Cortex of kidney (tissue), 1 donor: ENCODE measurements at places on chromosomes 12 and 14.

DNA sequence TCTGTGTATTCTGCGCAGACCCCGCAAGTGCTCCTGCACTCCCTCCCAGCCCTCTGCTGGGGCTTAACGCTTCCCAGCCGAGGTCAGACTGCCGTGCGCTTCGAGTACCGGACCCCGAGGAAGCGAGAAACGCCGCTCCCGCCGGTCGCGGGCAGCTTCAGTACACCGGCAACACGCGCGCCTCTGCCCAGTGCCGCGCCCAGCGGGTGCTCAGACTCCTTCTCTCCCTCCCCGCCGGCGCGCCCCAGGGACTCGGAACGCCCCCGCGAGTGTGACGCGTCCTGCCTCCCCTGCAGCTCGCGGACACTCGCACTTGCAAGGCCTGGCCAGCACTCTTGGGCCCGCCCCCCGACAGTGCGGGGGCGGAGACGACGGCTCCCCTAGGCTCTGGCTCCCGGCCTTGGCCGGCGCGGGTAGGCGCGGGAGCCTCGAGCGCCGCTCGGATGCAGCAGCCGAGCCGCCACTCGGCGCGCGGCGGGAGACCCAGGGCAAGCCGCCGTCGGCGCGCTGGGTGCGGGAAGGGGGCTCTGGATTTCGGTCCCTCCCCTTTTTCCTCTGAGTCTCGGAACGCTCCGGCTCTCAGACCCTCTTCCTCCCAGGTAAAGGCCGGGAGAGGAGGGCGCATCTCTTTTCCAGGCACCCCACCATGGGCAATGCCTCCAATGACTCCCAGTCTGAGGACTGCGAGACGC is at the start of gene PTGER2:
Gene PTGER2 (plus strand): TSS at position 410 of the 692 bp plus-strand sequence. CDS start 237 bp downstream, at position 647.
- no peak for DNase-seq

- DNase-seq: no peak
These were observed 62.7 kb downstream of the CHST11 start for GRCh38 chr12:104519190-104520019.

DNA sequence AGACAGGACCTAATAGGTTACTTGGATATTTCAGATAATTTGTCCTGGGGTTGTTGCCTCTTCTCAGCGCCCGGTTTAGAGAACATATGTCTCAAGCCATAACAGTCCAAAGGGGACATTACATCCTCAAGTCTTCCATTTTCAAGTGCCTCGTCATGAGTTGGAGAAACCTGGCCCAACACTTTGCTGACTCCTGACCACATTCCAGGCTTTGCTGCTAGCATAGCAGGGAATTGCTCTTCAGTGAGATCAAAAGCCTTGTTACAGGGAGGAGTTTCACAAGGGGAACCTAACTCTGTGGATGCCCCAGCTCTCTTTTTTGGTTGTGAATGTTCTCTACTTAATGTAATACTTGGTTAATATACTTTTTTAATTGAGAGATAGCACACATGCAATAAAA is 8.2 kb upstream of the MMP19 start:
- no peak for DNase-seq

DNA sequence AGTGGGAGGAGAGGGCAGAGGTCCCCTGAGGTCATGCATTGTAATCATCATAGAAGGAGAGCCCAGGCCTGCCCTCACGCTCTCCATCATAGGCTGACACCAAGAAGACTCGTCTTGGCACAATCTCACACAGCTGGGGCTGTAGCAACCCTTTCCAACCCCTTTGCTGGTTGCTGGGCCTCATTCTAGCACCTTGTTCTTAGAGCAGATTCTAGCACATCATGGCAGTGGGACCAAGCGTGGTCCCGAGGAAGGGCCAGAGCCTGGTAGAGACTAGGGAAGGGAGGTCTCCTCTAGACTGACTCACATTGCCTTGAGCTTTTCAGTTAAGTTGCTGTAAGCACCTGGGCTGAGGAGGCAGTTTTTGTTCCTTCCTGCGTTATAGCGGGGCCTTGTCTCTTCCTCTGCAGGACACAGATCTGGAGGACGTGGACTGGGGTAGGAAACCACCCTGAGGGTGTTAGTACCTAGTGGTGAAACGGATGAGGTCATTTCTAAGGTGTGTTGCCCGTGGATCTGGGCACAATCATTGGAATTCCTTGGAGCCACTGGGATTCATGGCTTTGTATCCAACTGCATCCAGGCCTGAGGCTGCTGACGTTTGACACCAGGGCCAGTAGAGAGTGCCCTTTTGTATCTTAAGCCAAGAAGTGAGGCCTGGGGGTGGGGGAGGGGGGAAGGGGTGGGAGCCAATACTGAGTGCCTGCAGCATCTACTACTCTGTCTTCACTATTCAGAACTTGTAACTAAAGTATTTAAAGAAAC is 19.9 kb downstream of the RPS6KL1 start:
- no peak for DNase-seq

- no peak for DNase-seq
These were observed 97.5 kb upstream of the NEDD1 start for GRCh38 chr12:96809522-96809921.

DNA sequence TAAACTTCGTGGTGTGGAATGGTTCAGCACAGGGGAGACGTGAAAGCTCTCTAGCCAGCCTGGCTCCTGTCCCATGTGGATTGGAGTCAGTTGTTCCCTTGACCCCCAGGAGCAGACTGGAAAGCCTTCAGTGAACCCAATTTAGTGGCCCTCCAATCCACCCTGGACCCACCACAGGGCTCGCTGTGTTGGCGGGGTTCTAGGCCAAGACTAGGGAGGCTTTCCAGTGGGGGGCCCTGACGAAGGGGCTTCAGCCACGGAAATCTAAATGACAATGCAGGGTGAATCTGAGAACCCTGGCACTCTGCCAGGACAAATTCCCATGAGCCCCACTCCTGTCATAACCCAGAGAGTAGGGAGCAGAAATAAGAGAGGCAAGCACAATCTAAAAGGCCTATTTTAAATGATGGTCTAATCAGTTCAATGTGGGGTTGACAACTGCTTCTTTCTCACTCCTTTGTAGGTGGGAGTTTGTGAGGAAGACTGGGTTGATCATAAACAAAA is 110.8 kb downstream of the SLC35F4 start:
- DNase-seq: no peak

DNA sequence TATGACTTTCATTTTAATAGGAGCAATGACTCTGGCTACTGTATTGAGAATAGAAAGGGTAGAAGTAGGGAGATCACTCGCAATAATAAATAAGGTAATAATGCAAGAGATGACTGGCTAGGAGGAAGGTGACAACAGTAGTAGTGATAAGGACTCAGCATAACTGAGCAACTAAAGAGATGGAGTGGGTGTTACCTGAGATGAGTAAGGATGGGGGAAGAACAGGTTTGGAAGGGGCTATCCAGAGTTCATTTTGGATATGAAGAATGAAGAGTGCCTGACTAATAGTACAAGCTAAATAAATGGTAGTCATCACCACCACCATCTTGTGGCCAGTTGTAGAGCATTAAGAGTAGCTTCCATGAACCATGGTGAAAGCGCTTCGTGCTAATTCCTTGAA is 101.1 kb downstream of the RPS6KA5 start:
- DNase-seq: no peak

DNA sequence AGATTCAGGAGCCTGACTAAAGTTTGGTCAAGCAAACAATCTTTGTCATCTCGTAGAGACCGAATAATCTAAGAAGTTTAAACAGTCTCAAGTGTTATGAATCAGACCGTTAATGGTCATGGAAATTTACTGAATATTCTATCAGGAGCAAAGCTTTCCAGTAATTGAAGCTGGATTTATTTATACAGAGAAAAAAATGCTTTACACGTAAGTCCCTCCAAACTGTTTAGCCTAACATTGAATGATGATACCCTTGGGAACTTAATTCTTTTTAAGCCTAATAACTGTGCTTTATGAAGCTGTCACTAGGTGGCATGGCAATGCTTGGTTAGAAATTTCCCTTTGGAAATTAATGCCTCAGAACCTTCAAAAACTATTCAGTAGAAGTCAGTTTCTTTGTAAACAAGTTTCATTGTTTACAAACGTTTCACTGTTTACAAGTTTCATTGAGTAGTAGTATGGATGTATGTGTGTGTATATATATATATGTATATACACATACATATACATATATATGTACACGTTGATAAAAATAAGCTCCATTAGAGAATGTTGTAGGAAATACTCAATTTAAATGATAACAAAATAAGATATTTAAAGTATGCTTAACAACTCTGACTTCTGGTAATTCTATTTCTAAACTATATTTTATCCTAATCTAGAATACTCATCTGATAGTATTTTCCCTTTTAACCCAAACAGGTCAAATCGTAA is 32.1 kb downstream of the DEPDC4 start:
- no peak for DNase-seq

GRCh38 chr14:95903165-95903564 is 26.5 kb downstream of the TUNAR start:
- DNase-seq: no peak

DNA sequence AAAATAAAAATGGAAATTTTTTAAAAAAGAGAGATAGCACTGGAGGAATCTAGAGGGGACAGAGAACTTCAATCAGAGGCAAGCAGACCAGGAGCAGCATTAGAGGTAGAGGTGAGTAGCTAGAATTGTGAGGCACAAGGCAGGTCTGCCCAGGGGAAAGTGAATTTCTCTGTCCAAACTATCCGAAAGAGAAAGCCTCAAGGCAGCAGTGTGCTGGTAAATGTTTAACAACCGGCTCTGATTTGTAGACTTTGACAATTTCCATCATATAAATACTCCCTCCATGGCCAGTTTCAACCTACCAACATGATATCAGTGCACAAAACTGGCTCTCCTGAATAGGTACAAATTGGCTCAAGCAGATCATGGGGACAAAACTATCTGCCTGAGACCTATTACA is 160.6 kb upstream of the EGLN3 start:
- no peak for DNase-seq
